HS-27A (cell line): ENCODE measurements at places on chromosomes 1 and 21.

DNA sequence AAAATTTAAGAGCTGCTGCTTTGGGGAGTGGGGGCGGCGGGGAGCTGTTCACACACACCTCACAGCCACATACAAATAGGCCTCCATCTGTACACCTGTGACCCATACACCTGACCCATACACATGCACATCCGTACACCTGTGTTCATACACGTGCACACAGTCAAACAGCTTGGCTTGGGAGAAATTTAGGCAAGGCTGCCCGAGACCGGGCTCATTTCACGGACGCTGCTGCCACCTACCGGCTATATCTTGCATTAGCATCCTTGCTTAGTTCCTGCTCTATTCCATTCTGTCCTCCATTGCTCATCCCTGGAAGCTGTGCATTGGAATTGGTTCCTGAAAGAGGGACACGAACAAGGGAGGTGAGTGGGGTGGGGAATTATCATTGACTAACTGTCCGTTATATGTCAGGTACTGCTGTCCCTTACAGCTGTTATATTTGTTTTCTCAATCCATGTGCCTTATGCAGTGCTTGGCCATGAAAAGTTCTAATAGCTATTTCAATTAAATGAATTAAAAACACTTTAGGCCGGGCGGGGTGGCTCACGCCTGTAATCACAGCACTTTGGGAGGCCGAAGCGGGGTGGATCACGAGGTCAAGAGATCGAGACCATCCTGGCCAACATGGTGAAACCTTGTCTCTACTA, 37.1 kb upstream of the EPB41 start:
- DNase-seq, result peak; percentile 63

DNA sequence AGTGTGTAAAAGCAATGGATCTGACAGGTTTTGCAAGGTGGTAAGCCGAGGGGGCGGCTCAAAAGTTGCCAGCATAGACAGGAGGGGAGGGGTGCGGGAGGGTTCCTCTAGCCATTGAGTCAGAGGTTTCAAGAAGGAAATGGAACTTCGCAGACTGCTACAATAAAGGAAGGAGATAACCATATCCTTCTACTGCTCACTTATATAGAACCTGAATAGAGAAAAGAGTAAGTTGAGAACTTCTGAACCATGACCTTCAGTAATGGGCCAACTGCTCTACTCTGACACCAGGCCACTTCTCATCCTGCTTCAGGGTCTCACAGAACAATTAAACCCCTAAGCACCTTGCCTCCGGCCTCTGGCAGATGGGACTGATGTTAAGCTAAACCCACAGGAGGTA, 26.3 kb upstream of the BCAR3 start:
- no peak for DNase-seq

GRCh38 chr1:31295874-31296485, 608 bp downstream of the SNRNP40 start:
- DNase-seq, result no peak

DNA sequence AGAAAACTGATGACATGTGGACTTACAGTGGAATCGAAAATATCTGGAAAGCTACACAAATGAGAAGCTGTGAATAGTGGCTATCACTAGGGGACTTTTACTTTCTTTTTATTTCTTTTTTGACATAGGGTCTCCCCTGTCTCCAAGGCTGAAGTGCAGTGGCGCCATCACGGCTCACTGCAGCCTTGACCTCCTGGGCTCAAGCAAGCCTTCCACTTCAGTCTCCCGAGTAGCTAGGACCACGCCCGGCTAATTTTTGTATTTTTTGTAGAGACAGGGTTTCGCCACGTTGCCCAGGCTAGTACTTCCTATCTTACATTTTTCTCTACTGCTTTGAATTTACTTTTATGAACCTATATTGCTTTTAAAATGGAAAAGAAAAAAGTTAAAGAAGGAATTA, 10.5 kb downstream of the TMEM35B start:
- no peak for DNase-seq

- no peak for DNase-seq
These were observed 67.8 kb upstream of the IPO9 start for GRCh38 chr1:201761178-201761577.

- DNase-seq, result no peak
These were observed 413 bp downstream of the EFCAB7 start for GRCh38 chr1:63523738-63524137.

DNA sequence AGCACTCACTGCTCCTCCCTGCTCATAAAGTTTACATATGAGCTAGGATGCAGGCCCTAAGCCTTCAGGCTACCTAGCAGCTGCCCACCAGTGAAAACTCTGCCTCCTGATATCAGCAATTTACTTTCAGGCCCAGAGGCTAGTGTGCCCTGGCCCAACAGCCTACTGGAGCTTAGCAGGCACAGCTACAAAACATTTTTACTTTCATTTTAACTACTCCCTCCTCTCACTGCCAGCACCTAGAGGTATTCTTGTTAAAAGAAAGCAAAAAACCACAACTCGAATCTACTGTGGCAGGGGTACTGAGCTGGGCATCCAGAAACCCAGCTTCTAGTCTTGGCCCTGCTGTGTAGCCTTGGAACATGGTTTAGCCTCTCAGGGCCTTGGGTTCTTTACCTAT, 5.8 kb upstream of the LORICRIN start:
- DNase-seq, result no peak

DNA sequence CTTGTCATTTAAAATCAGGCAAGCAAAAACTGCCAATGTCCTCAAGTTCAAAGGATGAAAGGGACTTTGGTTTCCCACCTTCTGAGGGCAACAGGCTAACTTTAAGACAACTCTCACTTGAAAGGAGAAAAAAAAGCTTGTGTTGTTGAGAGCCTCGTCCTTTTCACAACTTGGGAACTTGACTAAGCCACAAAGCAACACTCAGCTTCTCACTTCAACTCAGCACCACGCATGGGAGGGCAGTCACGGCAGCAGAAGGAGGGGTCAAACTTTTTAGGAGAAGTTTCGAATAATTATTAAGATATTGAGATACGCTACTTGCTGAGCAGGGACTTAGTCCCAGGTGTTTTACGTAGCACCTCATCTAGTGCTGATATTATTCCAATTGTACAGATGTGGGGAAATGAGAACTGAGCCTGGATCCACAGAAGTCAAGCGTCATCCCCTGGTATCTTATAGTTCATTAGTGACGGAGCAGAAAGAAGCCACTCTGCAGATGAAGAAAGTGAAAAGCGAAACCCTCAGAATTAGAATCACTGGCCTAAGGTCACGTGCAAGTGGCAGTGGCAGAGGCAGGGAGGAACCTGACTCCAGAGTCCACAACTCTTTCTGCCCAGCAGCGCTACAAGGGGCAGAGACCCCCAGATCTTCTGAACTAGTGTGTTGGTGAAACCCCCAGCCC, 83.6 kb downstream of the JAK1 start:
- no peak for DNase-seq

- no peak for DNase-seq
These were observed 35.3 kb downstream of the KIF1B start for GRCh38 chr1:10245674-10246073.

GRCh38 chr1:165490175-165490574, 45.2 kb upstream of the RXRG start:
- DNase-seq, result no peak

GRCh38 chr1:203311368-203312301, 6.3 kb downstream of the BTG2 start:
- DNase-seq, result no peak
